Pons (tissue), 1 donor: ENCODE measurements at places on chromosomes 5 and 9.

GRCh38 chr9:137918331-137919094 lies 40.9 kb downstream of the CACNA1B start:
- no peak for DNase-seq

- DNase-seq: no peak
Observed at GRCh38 chr5:17018871-17019270, 82.8 kb upstream of the MYO10 start.

DNA sequence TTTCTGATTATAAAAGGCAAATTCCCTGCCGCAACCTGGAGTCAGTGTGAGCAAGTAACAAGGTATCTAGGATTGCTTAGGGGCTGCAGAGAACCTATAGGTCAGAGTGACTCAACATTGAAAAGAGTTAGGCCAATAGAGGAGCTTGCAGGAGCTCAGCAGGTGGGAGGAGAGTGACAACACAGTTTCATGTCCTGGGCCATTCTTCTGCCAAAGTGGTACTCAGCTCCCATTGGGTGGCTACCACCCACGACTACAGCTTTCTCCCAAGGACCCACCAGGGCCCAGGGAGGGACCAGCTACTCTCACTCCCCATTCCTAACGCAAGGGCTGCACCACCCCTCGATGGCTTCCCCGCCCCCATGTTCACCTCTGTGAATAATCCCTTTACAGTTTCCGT lies 86.7 kb upstream of the SPATA31C2 start:
- no peak for DNase-seq

GRCh38 chr5:172602783-172603231 lies 38.3 kb upstream of the NEURL1B start:
- DNase-seq: no peak

- no peak for DNase-seq
Observed at GRCh38 chr5:145855763-145856267, 17.0 kb downstream of the GRXCR2 start.

GRCh38 chr5:540906-541538 lies 16.8 kb upstream of the SLC9A3 start:
- no peak for DNase-seq

DNA sequence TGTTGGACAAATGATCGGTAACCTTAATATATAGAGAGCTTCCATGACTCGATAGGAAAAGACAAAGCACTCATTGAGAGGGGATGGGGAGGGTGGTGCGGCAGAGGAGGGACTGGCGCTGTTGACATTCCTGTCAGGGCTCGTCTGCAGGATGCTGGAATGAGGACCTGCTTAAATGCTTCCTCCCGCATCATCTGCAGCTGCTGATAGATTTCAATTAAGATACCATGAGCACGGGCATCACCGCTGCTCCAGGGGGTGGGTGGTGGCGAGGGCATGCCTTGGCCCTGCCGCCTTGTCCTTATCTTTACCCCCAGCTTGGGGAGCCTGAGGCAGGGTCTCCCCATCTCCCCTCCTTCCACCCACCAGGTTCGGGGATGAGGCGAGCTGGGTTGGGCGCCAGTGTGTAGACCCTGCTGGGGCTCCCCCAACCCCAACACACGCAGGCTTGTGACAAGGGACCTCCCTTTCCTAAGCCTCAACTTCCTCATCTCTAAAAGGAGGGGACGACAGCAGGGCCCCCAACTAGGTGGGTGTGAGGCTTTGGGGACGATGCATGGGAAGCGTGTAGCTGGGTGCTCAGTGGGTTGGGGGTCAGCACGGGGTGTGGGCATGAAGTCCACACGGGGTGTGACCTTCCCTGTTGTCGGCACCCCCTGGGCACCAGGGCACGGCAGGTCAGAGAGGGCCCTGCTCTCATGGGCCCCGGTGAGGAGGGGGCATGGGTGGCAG lies 11.7 kb upstream of the QRFP start:
- no peak for DNase-seq

DNA sequence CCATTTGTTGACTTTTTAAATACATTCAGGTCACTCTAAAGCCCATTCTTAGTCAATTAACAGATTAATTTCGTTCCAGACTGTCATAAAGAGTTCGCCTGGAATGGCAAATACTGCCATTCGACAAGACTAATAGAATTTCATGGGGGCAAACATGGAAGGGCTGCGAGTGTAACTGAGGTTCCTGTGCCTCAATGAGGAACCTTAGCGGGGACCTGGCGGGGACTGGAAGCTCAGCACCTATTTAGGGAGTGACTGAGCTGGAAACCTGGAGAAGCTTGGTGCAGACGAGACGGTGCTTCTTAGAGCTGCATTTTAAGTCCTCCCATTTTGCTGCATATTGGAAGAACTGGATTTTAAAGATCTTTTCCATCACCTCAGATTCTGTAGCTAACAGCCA lies 3.4 kb downstream of the VCAN start:
- no peak for DNase-seq

GRCh38 chr5:175246889-175247520 lies 197.0 kb downstream of the DRD1 start:
- DNase-seq: no peak

DNA sequence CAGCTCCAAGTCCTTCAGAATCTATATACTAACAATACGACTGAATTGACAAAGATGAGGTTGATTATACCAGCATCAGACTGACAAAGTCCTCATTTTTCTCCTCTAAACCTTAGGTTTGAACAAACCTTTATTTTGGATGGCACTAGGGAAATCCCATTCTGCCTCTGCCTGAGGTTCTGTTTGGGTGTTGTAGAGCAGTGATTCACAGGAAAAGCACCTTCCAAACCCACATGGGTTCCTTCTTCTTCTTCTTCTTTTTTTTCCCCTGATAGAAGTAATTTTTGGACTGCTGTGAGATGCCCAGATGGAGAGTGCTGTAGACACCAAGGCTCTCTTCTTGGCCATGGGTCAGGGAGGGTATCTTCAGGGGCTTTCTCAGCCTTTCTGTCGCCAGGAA lies 164.9 kb upstream of the PAPPA start:
- no peak for DNase-seq

DNA sequence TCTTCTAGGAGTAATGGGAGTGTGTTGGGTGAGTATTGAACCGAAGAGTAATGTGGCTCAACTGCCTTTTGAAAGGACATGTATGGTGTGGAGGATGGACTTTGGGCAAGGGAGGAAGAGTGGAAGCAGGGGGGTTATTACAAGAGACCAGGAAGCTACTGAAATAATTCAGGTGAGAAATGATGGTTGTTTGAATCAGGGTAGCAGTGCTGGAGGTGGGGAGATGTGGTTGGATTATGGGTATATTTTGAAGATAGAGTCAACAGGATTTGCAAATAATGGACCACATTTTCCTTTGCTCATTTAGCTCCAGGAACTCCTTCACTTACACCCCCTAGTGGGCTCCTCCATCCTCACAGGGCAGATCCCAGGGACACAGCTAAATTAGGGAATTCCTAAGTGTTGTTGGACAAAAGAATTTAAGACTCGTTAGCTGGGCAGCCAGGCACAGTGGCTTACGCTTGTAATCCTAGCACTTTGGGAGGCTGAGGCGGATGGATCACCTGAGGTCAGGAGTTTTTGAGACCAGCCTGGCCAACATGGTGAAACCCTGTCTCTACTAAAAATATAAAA lies 1.2 kb upstream of the SLC4A9 start:
- no peak for DNase-seq

DNA sequence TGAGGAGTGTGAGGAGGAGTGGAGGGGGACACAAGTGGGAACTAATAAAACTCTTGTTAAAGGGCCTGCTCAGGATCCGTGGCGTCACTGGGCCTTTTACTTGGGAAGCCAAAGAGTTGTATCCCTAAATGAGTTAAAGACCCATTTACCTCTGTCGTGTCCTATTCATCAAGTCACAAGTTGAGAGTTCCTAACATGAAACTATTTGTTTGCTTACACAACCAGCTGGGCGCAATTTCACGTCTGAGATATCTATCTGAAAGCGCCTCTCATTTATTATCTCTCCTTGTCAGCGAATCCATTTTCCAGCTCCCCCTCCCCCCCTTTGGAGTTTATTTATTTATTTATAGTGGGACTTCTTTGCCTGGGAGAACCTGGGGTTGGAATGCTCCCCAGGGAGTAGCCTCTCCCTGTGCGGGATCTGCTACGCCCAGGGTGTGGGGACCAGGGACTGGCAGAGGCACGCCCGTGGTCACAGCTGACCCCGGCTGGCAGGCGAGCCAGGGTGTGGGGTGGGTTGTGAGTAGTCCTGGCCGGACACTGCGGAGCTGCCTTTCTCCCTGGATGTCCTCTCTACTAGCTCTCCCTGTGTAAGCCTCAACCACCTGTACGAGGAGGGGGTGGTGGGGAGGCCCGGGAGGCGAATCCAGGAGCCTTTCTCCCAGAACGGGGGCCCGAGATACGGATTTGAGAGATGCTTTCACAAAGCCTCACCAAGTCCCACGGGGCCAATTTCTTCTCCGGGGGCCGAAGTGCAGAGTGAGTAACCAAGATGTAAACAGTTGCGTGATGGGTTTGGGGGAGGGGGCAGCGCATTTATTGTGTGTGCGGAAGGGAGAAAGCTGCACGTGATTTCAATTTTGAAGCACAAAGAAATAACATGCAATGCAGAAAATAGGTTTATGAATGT lies 15.3 kb downstream of the NR2F1 start:
- no peak for DNase-seq

- DNase-seq: no peak
Observed at GRCh38 chr5:136315667-136316066, 49.7 kb downstream of the TRPC7 start.

GRCh38 chr5:22835686-22836085 lies 17.5 kb downstream of the CDH12 start:
- no peak for DNase-seq

GRCh38 chr5:82784521-82784920 lies 292.7 kb downstream of the TMEM167A start:
- DNase-seq: no peak

GRCh38 chr5:33074548-33074947 lies 363.4 kb downstream of the NPR3 start:
- DNase-seq: no peak

GRCh38 chr5:4159681-4160080 lies 564.0 kb downstream of the IRX1 start:
- DNase-seq: no peak

DNA sequence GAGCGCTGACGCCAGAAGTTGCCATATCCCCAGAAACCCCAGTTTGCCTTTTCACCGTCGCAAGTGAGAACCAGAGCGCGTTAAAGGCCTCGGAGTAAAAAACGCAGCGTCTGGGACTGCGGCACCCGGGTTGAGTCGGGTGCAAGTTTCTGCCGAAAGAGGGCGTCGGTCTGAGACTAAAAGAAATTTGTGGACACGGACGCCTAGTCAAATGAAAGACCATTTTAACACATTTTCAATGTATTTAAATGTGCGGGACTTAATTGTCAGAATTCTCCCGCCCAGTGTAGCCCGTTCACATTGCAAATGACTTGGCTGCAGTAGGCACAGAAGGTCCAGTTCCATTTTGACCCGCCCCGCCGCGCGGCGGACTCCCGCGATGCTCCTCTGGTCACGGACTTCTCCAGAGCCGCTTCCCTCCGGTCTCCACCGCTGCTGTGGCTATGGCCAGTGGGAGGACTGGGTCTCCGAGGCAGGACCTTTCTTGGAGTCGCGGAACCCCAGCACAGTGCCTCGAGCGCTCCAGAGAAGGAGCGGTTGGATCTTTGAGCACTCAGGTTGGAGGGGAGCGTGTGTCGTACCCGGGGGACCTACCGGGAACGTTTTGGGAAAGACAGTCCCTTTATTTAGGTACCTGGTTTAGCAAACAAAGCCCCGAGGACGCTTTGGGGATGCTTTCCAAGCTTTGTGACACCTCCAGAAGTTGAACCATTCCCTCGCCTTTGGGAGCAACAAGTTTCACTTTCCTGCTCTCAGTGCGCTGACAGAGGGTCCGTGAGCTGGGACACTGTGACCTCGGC lies 1.2 kb upstream of the NPR3 start:
- peak; percentile 48 for DNase-seq

- peak; percentile 29 for DNase-seq
Observed at GRCh38 chr5:147403651-147404640, 105.9 kb downstream of the DPYSL3 start.

- DNase-seq: peak; percentile 45
Observed at GRCh38 chr9:113807173-113808061, 68.7 kb upstream of the ZNF618 start.

GRCh38 chr9:27581826-27582225 lies 8.5 kb upstream of the C9orf72 start:
- no peak for DNase-seq

GRCh38 chr5:34822956-34823715 lies 15.8 kb upstream of the TTC23L start:
- DNase-seq: no peak

- no peak for DNase-seq
Observed at GRCh38 chr9:113503131-113503541, 39.6 kb downstream of the RGS3 start.

GRCh38 chr5:1820381-1820780 lies 19.2 kb downstream of the NDUFS6 start:
- no peak for DNase-seq

GRCh38 chr9:104090578-104090977 lies 3.5 kb upstream of the SMC2 start:
- no peak for DNase-seq

- DNase-seq: no peak
Observed at GRCh38 chr9:121833061-121833460, 181.6 kb downstream of the DAB2IP start.

DNA sequence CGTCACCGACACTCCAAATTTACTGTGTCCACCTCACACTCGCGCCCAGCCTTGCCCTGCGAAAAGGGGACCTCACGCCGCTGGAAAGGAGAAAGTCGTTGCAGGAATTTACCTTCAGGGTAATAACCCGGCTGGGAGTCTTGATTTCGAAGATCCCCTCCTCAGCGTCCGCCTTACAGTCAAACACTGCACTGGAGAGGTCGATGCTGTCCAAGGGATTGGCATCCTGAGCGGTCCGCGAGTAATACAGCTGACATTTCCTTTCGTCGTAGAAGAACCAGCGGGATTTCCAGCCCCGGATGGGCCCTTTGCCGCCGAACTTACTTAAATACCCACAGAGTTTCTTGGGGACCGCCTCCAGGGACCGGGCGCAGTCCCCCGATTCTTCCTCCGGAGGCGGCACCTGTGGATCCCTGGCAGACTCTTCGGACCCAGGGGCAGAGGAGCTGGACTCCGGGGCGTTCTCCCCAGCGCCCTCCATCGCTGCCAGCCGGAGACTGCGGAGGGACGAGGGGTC lies 330 bp downstream of the TBC1D2 start:
- DNase-seq: no peak

GRCh38 chr9:78562021-78562420 lies 265.1 kb downstream of the PSAT1 start:
- DNase-seq: no peak

DNA sequence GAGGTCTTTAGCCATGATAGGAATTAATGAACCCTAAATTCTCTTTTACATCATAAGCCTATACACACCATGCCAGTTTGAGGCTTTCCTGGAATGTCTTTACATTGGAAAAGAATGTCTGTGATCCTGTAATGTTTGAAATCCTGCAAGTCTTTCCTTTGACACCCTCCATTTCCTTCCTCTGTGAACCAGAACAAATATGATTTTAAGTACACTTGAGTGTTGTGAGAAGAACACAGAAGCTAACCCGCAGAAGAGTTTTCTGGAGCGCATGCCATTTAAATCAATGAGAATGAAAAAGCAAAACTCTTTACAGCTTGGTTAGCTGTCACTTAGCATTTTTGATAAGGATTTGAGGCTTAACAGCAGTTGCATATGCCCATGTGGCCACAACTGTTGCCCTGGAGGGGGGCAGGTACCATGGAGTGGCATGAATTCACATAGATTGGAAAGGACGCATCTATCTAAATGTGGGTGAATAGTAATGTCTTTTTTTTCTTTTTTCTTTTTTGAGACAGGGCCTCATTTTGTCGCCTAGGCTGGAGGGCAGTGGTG lies 372.6 kb downstream of the KDM4C start:
- DNase-seq: no peak
